ENCODE measurements at places on chromosomes 1 and 21.

GRCh38 chr1:204545881-204546280, 29.7 kb downstream of the MDM4 start:
- no peak for DNase-seq

DNA sequence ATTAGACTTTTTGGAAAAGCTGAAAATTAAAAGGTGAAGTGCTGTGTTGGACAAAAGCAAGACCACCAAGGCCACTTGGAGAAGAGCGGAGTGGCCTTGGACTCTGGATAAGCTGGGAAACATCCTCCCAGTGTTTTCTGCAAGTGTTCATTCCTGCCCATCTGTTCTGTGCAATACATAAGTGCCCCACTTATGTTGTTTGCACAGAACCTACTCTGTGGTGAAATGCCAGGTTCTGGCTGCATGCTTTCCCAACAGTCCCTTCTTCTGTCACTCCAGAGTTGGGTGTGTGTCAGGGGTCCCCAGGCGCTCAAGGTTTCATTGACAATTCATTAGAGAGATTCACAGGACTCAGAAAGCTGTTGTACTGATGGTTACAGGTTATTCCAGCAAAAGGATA, 30.3 kb downstream of the NHLH2 start:
- no peak for DNase-seq

DNA sequence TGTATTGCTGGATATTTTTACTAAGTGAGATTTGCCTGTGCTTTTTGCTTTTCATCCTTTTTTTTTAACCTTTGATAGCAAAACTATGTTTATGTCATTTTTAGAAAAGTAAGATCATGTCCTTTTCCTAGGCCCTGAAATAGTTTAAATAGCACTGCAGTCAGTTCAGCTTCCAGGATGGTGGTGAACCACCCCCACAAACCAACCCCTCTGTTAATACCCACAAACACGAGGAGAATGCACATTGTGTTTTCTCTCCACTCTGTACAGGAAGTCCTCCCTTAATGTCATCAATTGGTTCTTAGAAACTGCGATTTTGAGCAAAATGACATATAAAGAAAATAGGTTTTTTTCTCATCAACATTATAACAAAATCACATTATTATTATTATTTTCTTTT, 117.7 kb upstream of the DSCAM start:
- no peak for DNase-seq

DNA sequence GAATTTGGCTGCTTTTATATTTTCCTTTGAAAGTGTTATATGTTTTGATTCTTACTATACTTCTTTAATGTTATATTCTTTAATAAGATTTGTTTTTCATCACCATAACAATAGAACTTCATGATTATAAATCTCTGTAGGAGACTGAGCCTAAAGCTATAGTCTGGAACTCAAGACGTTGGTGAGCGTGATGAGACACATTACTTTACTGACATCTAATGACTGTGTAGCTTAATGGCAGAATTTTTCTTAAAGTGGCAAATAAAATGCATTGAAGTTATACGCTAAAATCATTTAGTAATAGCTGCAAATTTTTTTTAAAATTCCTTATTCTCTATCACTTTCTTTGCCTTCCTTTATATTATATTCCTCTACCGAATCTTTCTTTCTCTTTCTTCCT, 56.1 kb upstream of the HAO2 start:
- no peak for DNase-seq

GRCh38 chr1:176552217-176552991, 89.4 kb downstream of the PAPPA2 start:
- DNase-seq, result no peak

GRCh38 chr1:246591047-246591446, 24.8 kb downstream of the CNST start:
- no peak for DNase-seq

GRCh38 chr1:50369830-50370229, 53.4 kb downstream of the DMRTA2 start:
- DNase-seq, result peak; percentile 14

Measured in erythroblast (primary cell).